ENCODE measurements at places on chromosomes 16 and 17.

DNA sequence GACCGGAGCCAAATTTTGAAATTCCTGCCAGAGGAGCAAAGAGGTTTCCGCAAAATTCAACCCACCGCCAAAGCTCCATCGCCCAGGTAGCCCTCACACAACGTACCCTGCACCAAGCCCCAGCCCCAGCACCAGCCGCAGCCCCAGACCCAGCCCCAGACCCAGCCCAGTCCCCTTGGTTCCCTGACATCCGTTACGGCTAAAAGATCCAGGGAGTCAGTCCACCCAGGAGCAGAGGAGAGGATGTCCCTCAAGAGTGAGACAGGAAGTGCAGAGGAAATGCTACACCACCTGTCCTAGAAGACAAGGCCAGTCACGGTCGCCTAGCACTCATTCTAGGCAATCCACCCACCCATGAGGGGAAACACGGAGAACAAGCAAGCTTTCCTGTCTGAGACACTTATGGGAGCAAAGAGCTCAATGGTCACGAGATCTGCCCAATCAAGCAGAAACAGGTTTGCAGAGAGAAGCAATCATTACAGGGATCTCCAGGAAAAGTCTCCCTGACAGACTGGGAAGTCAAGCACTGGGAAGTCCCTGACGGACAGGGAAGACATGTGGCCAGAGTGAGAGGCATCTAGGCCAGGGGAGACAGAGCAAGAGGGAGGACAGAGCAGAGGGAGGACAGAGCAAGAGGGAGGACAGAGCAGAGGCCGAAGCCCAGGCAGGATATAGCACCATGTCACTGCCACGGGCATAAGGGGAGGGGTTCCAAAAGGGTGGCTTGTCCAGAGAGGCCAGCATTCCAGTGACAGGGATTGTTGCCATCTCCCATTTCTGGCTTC lies 15.0 kb upstream of the KCNJ18 start:
- DNase-seq, result peak; percentile 8

DNA sequence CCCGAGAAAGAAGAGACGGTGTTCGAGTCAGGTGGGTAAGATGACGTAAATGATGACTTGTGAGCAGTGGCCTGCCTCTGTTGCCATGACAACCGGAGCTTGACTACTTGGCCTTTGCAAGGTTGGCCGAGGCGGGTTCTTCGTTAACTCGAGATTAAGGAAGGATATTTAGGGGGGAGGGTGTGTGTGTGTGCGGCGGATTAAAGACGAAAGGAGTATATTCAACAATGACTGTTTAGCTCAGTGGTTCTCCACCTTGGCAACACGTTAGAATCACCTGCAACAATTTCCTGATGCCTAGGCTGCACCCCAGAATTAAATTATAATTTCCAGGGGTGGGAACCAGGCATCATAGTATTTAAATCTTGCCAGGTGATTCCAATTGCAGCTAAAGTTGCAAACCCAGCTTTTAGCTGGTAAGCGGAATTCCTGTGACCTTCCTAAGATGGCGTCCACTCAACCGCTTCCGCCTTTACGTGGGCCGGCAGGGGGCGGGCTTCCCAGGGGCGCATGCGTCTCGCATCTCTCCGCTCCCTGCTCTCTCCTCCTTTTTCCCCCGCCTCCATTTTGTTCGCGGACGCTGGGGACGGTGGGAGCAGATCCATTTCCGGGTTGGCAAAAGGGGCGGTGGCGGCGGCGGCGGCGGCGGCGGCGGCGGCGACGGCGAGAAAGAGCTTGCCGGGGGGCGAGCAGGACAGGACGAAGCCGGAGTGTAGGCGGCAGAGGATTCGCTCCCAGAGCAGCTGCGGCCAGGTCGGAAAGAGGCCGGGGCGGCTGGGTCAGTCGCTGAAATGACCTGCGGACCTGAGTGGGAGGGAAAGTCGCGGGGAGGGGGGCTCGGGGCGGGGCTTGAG lies at the start of gene WIPF2:
TSS of gene WIPF2 (plus strand) at position 565 of the 854 bp plus-strand sequence. CDS start 37,156 bp downstream, outside the sequence.
- DNase-seq, result peak; percentile 98

GRCh38 chr17:80790981-80791742 lies 200.5 kb upstream of the CHMP6 start:
- DNase-seq, result no peak

GRCh38 chr17:78997231-78997741 lies 12.3 kb downstream of the CANT1 start:
- peak; percentile 19 for DNase-seq

- DNase-seq, result no peak
These were observed 99.5 kb downstream of the CDH13 start for GRCh38 chr16:82726306-82726705.

GRCh38 chr17:67253384-67253783 lies 8.4 kb upstream of the HELZ start:
- DNase-seq, result no peak

DNA sequence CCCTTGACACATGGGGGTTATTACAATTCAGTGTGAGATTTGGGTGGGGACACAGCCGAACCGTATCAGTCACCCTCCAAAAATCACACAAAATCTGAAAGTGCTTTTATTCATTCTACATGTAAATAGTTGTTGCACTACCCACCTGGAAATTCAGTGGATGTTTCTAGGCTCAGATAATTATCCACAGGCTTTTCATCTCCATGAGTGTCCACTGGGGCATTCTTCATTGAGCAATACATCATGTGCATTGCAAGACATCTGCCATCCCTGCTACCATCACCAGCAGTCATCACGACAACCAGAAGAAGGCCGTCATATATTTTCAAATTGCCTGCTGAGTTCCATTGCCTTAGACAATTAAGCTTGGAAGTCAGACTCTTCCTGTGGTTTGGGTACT lies 330.8 kb downstream of the WWOX start:
- DNase-seq, result no peak

- no peak for DNase-seq
These were observed 113.3 kb downstream of the FTO start for GRCh38 chr16:53817117-53817755.

DNA sequence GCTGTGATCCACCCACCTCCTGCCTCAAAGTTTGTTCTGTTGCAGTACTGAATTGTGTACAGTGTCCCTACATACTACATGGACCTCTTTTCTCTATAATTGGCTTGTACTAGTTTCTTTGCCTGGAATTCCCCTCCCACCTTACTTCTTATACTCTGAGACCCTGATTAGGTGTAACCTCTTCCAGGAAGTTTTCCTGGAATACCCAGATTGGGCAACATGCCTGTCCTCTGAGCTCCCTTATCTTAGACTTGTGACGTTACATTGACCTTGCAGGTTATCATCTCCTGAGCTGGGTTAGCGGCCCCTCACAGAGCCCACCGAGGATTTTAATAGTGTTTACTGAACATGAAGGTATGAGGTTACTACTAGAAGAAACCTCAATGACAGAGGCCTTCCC lies 237.0 kb downstream of the ZNF423 start:
- DNase-seq, result peak; percentile 4

DNA sequence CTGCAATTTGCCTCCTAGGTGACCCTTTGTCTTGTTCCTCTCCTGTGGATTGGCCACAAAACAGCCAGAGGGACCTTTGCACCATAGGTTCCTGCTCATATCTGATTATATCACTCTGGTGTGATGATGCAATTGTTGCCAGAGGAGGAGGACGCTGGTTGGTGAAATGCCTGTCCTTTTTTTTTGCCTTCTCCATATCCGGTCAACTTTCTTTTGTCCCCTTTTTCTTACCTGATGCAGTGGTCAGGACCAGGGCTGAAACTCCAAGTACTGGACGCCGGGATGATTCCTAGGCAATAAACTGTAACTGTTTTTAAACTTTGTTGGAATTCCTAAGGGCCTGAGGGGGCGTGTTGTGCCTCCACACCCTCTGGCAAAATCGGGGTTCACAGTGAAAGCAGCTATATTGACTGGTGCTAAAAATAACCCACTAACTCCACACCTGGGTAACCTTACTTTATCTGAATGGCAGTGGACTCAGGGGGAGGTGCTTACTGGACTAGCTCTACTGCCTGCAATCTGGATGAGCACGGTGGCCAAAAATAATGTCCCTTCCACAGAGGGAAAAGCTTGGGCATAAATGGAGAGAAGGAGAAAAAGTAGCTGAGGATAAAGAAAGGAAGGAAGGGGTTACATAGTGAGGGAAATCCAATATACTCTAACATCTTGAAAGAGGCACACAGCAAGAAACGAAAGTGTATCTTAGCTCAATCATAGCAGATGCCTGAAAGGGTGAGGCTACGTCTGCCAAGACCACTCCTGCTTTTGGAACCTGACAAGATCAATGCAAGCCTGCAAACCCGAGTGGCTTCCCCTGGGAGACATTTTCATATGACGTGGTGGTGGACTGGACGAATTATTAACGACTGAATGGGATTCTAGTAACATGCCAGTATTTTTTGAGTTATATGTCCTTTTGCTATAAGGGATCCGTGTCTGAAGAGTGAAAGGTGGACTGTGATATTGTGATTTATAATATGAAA lies 28.4 kb upstream of the ZNF423 start:
- no peak for DNase-seq

DNA sequence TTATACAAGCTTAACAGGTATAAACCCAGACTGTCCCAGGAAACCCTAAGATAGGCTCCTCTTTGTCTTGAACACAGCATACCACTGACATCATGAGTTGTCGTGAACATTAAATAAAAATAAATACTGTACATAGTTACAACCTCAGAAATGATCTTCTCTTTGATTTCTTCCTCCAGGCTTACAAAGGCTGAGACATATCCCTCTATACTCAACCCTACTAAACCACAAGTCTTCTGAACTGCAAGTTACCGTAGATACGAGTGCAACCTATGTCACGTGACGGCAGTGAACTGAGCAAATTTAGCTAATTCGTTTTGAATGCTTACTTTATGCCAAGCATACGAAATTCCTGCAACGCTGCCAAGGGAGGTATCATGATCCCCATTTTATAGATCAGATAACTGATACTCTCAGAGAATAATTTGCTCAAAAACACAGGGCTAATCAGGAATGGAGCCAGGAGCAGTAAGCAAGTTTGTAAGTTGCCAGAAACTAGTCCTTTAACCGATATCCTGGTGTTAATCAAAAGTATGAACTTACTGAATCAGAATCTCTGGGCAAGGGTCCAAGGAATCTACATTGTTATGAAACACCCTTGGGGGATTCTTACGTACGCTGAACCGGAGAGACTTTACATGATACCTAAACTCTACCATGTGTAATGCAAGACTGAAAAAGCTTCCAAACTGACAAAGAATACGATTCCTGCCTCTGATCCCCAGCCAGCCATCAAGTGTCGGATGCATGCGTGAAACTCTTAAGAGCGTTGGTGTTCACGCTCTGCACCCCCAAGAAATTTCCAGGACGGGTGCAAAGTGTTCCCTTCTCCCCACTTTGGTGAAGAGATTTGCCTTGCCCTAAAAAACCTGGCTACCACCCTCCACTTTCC lies 106.2 kb downstream of the XYLT1 start:
- DNase-seq, result no peak

DNA sequence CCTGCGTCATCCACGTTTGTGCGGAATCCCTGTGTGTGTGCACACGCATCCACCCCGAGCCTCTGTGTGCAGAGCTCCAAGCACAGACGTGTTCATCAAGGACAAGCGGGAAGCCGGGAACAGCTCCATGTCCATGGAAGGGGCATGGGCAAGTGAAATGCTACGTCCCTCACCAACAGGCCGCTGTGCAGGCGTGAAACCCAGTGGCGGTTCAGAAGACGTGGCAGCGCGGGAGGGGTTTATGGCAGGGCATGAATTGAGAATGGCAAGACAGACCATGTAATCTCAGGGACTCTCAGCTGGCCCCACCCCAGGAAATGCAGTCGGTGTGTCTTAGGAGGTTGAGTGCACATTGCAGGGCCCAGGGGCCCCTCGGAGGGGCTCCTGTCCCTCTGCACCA lies 52.7 kb downstream of the TBC1D16 start:
- no peak for DNase-seq

DNA sequence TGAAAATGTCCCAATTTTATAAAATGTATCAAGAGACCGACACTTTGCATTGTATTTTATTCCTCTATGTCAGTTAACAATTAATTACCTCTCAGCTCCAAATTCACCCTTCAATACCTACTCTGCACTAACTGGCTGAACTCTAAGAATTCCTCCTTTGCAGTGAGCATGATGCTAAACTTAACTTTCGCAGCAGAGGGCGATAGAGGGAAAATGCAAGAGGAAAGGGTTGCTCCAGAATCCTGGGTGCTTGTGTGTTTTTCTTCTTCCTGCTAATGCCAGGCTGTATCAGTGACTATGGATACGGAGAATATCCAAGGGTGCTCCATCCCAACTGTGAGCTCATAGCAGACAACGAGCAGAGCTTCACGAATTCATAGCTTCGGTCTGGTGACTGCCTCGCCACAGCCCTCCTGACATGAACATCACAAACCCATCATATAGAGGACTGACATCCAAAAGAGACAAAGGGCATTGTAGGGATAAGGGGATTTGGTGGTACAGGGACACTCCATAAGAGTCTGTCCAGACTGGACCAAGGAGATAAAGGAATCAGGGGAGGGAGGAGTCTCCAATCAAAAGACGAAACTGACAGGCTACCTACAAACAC lies 172.9 kb downstream of the STX8 start:
- no peak for DNase-seq

GRCh38 chr16:57623251-57624043 lies 5.0 kb upstream of the ADGRG1 start:
- DNase-seq, result no peak

DNA sequence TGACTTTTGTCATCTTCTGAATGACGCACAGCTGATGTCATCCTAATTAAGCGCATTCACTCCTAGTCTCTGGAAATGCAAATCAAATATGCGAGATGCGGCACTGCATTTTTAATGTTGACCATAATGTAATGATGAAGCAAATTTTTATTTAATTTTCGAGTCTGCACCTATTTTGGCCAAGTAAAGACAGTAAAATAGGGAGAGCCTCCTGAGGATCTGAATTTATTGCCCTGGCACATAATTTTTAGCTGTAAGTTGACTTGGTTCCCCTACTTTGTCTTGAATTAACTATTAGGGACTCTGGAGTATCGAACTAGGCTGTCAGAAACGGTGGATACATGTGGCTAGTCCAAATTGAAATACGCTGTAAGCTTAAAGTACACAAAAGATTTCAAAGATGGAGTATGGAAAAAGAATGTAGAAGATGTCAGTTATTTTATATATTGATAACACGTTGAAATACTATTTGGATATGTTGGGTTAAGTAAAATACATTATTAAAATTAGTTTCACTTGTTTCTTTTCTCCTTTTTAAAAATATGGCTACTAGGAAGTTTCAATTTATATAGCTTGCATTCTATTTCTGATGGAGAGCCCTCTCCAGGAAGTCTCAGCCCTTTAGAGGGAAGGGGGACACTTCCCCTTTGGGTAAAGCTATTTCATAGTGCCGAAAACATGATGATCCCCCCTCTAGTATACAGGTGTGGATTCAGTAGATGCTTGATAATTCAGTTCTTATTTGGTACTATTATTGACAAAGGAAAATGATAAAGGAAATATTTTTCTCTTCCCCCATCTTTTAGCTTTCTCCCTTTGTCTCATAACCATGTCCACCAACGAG lies 991 bp downstream of the KPNA2 start:
- no peak for DNase-seq

- DNase-seq, result no peak
These were observed 196.1 kb downstream of the NTN1 start for GRCh38 chr17:9217151-9218056.

Data from femur (tissue), 1 donor.